ENCODE measurements at places on chromosomes 11 and 22.

GRCh38 chr11:72970557-72971118 is 156.4 kb downstream of the ATG16L2 start:
- no peak for DNase-seq

- DNase-seq = no peak
Measured at GRCh38 chr22:35354068-35354467, 26.8 kb upstream of the HMOX1 start.

DNA sequence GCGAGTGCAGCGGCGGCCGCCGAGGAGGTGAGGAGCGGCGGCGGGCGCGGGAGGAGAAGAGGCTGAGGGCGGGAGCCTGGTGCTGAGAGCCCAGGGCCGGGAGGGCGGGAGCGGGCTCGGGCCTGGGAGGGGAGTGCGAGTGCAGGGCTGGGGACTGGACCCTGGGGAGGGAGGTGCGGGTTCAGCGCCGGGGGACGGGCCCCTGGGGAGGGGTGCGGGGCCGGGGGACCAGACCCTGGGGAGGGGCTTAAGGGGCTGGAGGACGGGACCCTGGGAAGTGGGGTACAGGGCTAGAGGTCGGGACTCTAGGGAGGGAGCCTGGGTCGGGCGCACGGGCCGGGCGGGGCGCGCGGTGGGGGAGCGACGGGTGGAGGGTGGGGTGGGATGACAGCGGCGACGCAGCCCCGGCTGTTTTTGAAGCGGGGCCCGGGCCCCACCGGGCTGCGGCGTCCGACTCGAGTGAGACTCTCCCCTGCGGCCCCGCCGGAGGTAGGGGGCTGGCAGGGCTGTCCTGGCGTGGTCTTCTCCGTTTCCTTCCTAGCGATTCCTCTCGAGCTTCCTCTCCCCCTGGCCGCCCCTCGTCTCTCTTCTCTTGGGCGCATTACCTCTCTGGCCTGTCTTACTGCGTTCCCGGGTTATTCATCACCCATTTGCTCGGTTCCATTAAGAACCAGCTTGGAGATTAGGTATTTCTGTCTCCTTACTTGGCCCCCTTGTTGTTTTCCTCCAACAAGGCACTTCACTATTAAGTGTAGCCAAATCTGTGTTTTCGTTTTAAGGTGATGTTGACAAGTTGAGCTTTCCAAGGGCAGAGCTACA is 754 bp downstream of the NUP50 start:
- DNase-seq = no peak

DNA sequence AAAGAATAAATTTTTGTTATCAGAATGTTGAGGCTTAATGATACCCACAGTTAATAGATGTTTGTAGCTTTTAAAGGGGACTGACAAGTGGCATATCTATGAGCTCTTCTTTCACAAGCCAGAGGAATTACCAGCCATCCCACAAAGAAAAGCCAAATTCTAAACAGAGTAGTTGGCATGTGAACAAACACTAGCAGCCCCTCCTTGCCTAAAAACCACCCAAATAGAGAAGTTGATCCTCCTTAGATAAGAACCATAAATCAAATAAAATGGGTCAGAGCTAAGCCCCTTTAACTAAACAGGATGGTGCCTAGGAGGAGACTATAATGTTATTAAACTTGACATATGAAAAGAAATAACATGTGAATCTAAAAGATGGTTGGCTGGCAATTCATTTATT is 11.4 kb downstream of the LPXN start:
- DNase-seq = no peak
